ENCODE measurements at places on chromosomes 6 and 20. TPM values are rescaled to one million over a fixed set of nuclear protein-coding genes. Genes with fewer than 3 reads are reported as not detected.

- H3K27ac ChIP-seq, result no peak overlapping the region
- peaks cover 2% of the 10 kb centered on the region for H3K36me3 ChIP-seq
- peak overlapping the region; percentile 49 for H3K4me3 ChIP-seq
- H3K27me3 ChIP-seq, result peaks cover 71% of the 10 kb centered on the region
- DNase-seq, result no peak
- peaks cover 23% of the 10 kb centered on the region for H3K4me1 ChIP-seq
These were observed 11.6 kb downstream of the POU3F2 start for GRCh38 chr6:98846021-98846380.

GRCh38 chr20:32440758-32441078 lies 82.6 kb downstream of the ASXL1 start:
- H3K27ac ChIP-seq, result no peak overlapping the region
- H3K4me1 ChIP-seq, result peaks cover 10% of the 10 kb centered on the region
- no peak overlapping the region for H3K4me3 ChIP-seq
- H3K27me3 ChIP-seq, result no peaks in the 10 kb centered on the region

- H3K36me3 ChIP-seq, result no peaks in the 10 kb centered on the region
- H3K27ac ChIP-seq, result no peak overlapping the region
- DNase-seq, result no peak
- no peak overlapping the region for H3K4me3 ChIP-seq
- peaks cover 21% of the 10 kb centered on the region for H3K27me3 ChIP-seq
These were observed 39.4 kb downstream of the ZNF311 start for GRCh38 chr6:28965706-28966105.

- peaks cover 8% of the 10 kb centered on the region for H3K27me3 ChIP-seq
- H3K4me3 ChIP-seq, result no peak overlapping the region
- H3K4me1 ChIP-seq, result no peaks in the 10 kb centered on the region
These were observed 10.3 kb upstream of the TBC1D32 start for GRCh38 chr6:121344539-121344938.

The GSTA2 gene
- total RNA-seq, result not detected

- H3K27ac ChIP-seq, result no peak overlapping the region
- H3K36me3 ChIP-seq, result no peaks in the 10 kb centered on the region
- H3K4me3 ChIP-seq, result no peak overlapping the region
- H3K27me3 ChIP-seq, result no peaks in the 10 kb centered on the region
These were observed 378.0 kb downstream of the CD109 start for GRCh38 chr6:74073999-74074398.

The MYH7B gene
- 0.86 TPM for total RNA-seq

- H3K27me3 ChIP-seq, result peaks cover 53% of the 10 kb centered on the region
- no peak for DNase-seq
- no peak overlapping the region for H3K4me3 ChIP-seq
- H3K27ac ChIP-seq, result no peak overlapping the region
These were observed 10.5 kb upstream of the SRXN1 start for GRCh38 chr20:663315-664090.

DNA sequence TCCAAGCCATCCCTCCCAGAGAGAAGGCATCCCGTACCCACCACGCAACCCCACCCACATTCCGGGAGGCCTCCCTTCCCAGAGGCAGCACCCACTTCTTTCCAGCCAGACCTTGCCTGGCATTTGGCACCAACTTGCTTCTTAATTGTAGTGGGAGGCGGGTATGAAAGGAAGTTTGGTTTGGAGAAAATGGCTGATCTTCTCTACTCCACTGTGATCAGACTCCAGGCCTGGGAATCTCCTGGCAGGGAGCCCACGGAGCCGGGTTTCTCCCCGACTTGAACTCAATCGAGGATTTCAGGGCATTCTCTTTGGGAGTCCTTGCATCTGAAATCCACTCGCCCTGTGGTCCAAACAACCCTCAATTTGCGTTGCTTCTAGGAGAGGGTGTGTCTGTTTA lies 107.1 kb downstream of the ZDHHC14 start:
- H3K27ac ChIP-seq, result no peak overlapping the region
- H3K36me3 ChIP-seq, result no peaks in the 10 kb centered on the region
- peaks cover 18% of the 10 kb centered on the region for H3K4me1 ChIP-seq
- DNase-seq, result no peak

DNA sequence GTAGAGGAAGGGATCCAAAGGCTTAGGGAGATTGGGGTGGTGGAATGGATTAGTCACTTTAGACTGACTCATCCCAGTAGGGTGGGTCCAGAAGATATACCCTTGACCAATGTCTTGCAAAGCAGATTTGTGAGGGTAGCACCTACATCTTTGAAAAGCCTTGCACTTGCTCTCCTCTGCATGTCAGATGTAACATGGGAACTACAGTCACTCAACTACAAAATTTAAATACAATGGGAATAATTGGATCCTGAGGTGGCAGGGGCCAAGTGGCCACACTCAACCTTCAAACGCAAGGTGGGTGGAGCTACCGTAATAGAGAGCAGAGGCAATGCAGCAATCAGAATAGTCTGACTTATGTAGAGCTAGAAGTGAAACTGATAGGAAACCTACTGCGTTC lies 71.2 kb downstream of the ME1 start:
- H3K4me1 ChIP-seq, result no peaks in the 10 kb centered on the region
- no peak overlapping the region for H3K4me3 ChIP-seq
- no peak overlapping the region for H3K27ac ChIP-seq
- H3K27me3 ChIP-seq, result no peaks in the 10 kb centered on the region

DNA sequence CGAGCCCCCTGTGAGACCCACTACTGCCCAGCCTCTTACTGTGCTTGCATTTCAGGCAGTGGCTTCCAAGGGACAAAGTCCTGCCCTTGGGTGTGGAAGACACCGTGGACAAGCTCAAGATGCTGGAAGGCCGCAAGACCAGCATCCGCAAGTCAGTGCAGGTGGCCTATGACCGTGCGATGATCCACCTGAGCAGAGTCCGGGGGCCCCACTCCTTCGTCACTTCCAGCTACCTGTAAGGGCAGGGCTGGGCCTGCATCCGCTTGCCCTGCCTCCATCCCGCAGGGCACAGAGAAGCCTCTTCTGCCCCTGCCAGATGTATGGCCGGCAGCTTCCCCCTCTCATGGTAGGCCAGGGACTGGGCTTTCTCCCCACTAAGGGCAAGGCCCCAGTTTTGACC lies 33.8 kb downstream of the BRPF3 start:
- H3K4me1 ChIP-seq, result no peaks in the 10 kb centered on the region
- no peak overlapping the region for H3K27ac ChIP-seq
- H3K27me3 ChIP-seq, result no peaks in the 10 kb centered on the region

DNA sequence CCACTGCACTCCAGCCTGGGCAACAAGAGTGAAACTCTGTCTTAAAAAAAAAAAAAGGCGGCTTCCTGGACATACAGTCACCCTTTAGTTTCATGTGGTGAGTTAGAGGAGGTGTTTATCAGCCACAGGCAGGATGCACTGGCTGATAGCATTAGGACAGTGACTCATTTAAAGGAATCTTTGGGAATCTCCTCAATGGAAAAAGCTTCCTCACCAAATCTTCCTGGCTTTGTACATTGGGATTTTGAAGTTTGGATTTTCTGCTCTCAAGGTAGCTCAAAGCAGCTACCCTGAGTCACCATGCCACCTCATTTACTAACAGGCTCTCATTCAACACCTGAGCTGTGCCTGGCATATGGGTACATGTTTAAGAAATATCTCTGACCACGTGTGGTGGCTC lies 20.2 kb downstream of the PRPH2 start:
- H3K27ac ChIP-seq, result no peak overlapping the region
- H3K36me3 ChIP-seq, result no peaks in the 10 kb centered on the region
- H3K27me3 ChIP-seq, result no peaks in the 10 kb centered on the region
- no peaks in the 10 kb centered on the region for H3K4me1 ChIP-seq

The WFDC5 gene
- total RNA-seq, result not detected

The LST1 gene
- total RNA-seq, result 11.5 TPM

The TOMM34 gene
- 45.9 TPM for total RNA-seq

GRCh38 chr6:4889701-4890100 lies 113.5 kb downstream of the CDYL start:
- no peak overlapping the region for H3K4me3 ChIP-seq
- H3K27me3 ChIP-seq, result no peaks in the 10 kb centered on the region
- peaks cover 22% of the 10 kb centered on the region for H3K36me3 ChIP-seq
- no peak overlapping the region for H3K27ac ChIP-seq

The OOEP gene
- 0.31 TPM for total RNA-seq

DNA sequence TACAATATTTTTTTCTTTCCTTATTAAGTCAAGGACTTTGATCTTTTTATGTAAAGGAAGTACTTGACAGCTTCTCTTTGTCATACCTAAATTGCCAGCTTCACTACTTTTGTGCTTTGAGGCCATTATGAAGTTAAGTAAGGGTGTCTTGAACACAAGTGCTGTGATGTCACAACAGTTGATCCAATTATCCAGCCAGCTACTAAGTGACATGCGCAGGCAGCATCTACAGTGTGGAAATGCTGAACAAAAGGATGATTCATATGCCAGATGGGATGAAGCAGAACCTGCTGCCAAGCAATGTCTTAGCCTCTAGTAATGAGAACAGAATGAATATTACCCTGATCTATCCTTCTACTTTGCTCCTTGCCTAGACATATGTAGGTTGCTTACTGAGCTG lies 68.3 kb upstream of the TMEM244 start:
- no peaks in the 10 kb centered on the region for H3K4me1 ChIP-seq
- no peaks in the 10 kb centered on the region for H3K27me3 ChIP-seq
- no peaks in the 10 kb centered on the region for H3K36me3 ChIP-seq
- H3K4me3 ChIP-seq, result no peak overlapping the region
- DNase-seq, result no peak

- no peaks in the 10 kb centered on the region for H3K36me3 ChIP-seq
- no peak for DNase-seq
- no peaks in the 10 kb centered on the region for H3K27me3 ChIP-seq
- no peak overlapping the region for H3K27ac ChIP-seq
These were observed 35.3 kb downstream of the GPR6 start for GRCh38 chr6:110013386-110013785.

DNA sequence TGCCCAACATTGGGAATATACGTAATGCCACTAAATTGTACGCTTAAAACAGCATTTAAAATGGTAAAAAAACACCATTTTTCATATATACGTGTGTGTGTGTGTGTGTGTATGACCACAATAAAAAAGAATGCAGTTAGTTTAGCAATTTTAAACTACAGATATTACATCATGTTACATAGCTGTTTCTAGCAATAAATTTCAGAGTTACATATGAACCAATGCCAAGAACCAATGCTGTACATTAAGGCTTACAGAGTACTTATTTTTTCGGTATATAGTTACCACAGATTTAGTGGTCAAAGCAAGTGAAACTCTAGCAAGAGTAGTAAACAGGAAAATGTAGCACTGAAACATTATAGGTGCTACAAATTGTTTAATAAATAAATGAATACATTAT lies 119.3 kb downstream of the PDE10A start:
- H3K36me3 ChIP-seq, result no peaks in the 10 kb centered on the region
- no peak overlapping the region for H3K27ac ChIP-seq
- DNase-seq, result no peak
- H3K4me1 ChIP-seq, result no peaks in the 10 kb centered on the region

The COL21A1 gene
- not detected for total RNA-seq

The OSBPL2 gene
- 24.7 TPM for total RNA-seq

The HLA-E gene
- total RNA-seq, result 598 TPM

GRCh38 chr6:37129566-37129965 lies 40.4 kb upstream of the PIM1 start:
- DNase-seq, result no peak
- no peak overlapping the region for H3K27ac ChIP-seq
- peaks cover 7% of the 10 kb centered on the region for H3K27me3 ChIP-seq
- peaks cover 4% of the 10 kb centered on the region for H3K4me1 ChIP-seq
- H3K36me3 ChIP-seq, result no peaks in the 10 kb centered on the region

The THBD gene
- not detected for total RNA-seq

DNA sequence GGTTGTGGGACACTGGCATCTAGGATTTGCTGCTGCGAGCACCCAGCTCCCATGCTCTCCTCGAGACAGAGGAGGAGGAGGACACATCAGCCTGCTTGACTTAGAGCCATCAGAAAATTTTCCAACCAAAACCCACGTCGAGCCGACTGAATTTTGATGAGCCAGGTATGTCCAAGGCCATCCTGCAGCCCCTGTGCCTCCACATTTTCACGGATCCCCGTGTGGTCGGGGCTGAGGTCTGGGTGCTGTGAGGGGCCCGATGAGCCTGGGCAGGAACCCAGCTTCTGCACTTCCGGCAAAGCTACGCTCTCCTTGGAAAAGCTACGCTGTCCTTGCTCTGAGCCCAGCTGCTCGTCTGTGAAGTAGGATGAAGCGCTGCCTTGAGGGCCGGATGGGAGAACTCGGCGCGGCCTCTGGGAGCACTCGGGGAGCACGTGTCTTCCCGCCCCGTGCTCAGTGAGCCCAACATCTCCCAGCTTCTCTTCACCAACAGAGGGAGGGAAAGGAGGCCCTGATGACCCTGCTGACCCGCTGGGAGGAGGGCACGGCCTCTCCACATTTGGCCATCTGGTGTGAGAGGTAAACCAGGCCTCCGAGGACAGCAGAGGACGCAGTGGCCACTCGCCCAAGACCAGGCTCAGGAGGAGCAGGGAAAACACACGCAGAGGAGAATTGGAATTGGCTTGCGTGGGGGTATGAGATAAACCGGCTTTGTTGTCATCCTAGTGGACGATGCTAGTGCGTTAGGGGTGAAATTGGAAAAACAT lies 33.9 kb downstream of the PSMG4 start:
- H3K27ac ChIP-seq, result no peak overlapping the region
- H3K4me3 ChIP-seq, result no peak overlapping the region
- DNase-seq, result no peak
- H3K36me3 ChIP-seq, result no peaks in the 10 kb centered on the region

The ATAT1 gene
- 6.9 TPM for total RNA-seq

GRCh38 chr6:36020154-36020553 lies 4.3 kb downstream of the SLC26A8 start:
- H3K27me3 ChIP-seq, result peaks cover 18% of the 10 kb centered on the region
- no peak for DNase-seq
- no peak overlapping the region for H3K4me3 ChIP-seq
- H3K36me3 ChIP-seq, result no peaks in the 10 kb centered on the region
- no peak overlapping the region for H3K27ac ChIP-seq

- no peak overlapping the region for H3K4me3 ChIP-seq
- no peaks in the 10 kb centered on the region for H3K4me1 ChIP-seq
- H3K27me3 ChIP-seq, result peaks cover 4% of the 10 kb centered on the region
- no peak overlapping the region for H3K27ac ChIP-seq
- no peak for DNase-seq
These were observed 147.7 kb downstream of the MRPL14 start for GRCh38 chr6:43979525-43979924.

The AVP gene
- not detected for total RNA-seq

- H3K4me3 ChIP-seq, result no peak overlapping the region
- no peak overlapping the region for H3K27ac ChIP-seq
- H3K27me3 ChIP-seq, result peaks cover 6% of the 10 kb centered on the region
- DNase-seq, result no peak
- no peaks in the 10 kb centered on the region for H3K36me3 ChIP-seq
These were observed 106.5 kb downstream of the MAFB start for GRCh38 chr20:40582531-40582930.

GRCh38 chr6:144006736-144007477 lies 1.2 kb downstream of the PLAGL1 start:
- H3K4me1 ChIP-seq, result peaks cover 8% of the 10 kb centered on the region
- peak overlapping the region; percentile 67 for H3K4me3 ChIP-seq
- DNase-seq, result peak; percentile 10
- H3K27me3 ChIP-seq, result peaks cover 15% of the 10 kb centered on the region
- no peaks in the 10 kb centered on the region for H3K36me3 ChIP-seq

Data from activated naive CD4-positive, alpha-beta T cell treated with anti-CD3 and anti-CD28 coated beads for 36 hours (primary cell).